Activated CD4-positive, alpha-beta T cell treated with anti-CD3 and anti-CD28 coated beads, Interleukin-2, amount 50 U/mL, for 48 hours (primary cell): ENCODE measurements at places on chromosomes 2 and 18.

DNA sequence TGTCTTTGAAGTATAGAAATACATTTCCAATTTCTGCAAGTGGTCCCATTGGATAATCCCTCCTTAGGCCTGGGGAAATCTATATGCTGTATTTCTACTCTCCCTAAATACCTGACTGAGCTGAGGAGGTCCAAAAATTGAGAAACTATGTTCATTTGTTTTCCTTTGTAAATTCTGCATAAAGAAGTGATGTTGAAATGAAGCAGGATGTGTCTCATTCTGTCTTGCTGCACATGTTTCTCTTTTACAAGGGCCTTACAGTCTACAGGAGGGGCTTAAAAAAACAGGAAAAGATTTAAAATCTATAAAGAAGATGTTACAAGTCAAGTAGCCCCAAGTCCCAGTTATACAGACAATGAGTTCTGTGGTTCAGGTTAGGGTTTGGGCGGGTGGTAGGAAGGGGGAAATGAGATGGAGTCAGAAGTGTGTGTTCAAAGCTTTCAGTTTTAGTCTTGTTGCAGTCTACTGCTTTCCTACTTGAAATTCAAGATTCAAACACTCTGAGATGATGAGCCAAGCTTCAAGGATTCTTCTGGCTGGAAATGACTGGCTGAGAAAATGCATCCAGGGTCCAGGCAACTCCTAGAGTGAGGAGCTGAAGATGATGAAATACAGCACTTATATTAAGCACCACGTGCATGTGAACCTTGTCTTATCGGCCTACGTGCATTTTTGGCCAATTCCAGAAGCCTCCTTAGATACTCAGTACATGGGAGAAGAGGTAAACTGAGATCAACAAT, 146.3 kb upstream of the CELF4 start:
- no peak for DNase-seq

GRCh38 chr2:100653449-100654035, 90.7 kb downstream of the PDCL3 start:
- no peak for DNase-seq

GRCh38 chr2:66509326-66509811, 74.4 kb downstream of the MEIS1 start:
- no peak for DNase-seq

- no peak for DNase-seq
Observed at GRCh38 chr2:171910494-171910893, 11.8 kb upstream of the HAT1 start.

- no peak for DNase-seq
Observed at GRCh38 chr2:65846989-65847678, 414.7 kb upstream of the SPRED2 start.

- DNase-seq = no peak
Observed at GRCh38 chr2:48901416-48901815, 145.9 kb upstream of the LHCGR start.
